AG09309 (cell line): ENCODE measurements at places on chromosomes 12 and 14.
A peak's percentile ranks its signal among the peaks of the same experiment; 100 is the strongest.

GRCh38 chr12:102093319-102093718 lies 26.6 kb downstream of the NUP37 start:
- DNase-seq, result no peak

DNA sequence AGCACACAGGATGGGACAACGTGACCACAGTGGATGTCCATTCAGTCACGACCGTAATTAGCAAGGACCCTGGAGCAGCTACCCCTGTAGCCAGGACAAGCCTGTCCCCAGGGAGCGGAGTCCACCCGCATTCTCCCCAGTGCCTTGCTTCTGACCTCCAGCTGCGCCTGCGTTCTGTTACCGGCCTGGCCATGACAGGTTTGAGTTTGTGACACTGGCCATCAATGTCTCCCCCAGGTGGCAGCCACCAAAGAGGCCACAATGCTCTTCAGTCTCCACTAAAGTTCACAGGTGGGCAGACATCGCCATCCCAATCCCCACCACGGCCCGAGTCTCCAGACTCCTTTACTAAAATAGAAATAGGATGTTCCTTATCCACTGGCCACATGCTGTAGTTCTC lies 96.7 kb downstream of the TMEM132D start:
- no peak for DNase-seq

DNA sequence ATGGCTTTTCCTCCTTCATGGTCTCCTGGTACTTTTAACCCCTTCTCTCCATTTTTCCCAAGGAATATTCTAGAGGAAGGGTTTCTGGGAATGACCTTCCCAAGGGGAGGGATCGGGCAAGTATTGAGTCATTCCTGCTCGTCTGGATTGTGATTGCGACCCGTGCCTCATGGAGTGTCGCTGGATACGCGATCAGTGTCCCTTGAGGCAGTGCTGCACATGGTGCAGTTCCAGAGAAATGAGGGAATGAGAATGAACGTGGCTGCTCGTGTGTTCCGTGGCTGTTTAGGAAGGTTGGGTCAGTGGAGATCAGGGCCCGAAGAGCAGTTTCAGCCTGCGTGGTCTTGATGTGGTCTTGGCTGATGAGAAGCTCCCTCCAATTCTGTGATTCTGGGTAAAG lies 234.4 kb downstream of the CACNA1C start:
- no peak for DNase-seq

- DNase-seq, result no peak
These were observed 51.2 kb upstream of the AMN start for GRCh38 chr14:102870994-102871831.

DNA sequence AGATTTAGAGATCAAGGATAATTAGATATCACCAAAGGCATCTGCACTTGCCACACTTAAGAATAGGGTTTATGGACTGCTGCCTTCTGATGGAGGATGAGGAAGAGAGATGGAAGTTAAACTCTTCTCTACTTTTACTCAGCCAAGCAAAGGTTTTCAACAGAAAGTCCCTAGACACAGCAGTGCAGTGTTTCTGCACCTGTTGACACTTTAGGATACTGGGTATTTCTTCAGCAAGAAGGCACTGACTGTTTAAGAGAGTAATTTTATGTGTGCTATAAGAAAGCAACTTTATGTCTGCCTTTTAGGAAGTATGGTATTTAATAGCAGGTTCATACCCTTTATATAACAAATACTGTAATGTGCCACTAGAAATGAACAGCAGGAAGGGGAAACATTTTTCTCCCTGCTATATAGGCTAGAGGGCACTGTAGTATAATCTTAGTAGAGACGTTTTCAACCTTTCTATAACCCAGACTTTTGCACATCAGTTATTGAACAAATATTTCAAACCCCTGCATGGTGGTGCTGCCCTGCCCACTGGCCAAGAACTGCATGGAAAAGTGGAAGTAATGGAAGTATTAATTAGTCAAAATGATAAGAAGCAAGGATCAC lies 225.0 kb upstream of the GRIP1 start:
- no peak for DNase-seq

DNA sequence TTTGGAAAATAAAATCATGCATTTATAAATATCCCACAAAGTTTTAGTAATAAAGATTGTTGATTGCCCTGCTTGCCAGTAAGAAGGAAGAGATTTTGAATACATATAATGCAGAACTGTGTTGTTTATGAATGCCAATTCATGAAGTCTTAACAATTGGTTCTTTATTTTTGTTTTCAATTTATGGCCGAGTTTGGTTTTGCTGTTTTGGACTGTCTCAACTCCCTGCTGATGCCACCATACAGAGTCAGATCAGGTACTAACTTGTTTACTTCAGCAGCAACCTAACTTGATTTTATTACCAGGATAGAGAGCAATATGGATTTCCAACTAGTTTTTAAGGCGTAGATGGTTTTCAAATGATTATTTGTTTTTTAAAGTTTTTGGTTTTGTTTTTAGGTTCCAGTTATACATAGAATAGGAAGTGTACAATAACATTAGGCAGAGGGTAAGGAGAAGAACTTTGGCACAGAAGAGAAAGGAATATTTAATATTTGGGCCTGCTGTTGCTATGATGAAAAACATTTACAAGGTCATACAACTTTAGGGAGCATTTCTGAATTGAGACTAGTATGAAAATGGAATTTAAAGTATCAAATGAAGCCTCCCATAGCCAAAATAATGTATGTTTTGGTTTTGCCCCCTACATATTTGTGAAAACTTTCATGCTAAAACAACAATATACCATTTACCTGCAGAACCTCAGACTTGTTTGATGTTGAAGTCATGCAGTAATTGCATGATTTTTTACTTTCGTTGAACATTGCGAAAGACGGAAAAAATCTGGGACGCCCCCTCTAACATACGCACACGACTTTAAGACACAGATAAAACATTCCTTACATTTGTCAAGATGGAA lies 904 bp upstream of the FAM177A1 start:
- no peak for DNase-seq

GRCh38 chr14:100092832-100093231 lies 27.6 kb downstream of the EVL start:
- DNase-seq, result no peak

- no peak for DNase-seq
These were observed 18.2 kb upstream of the POC1B start for GRCh38 chr12:89544022-89544421.

DNA sequence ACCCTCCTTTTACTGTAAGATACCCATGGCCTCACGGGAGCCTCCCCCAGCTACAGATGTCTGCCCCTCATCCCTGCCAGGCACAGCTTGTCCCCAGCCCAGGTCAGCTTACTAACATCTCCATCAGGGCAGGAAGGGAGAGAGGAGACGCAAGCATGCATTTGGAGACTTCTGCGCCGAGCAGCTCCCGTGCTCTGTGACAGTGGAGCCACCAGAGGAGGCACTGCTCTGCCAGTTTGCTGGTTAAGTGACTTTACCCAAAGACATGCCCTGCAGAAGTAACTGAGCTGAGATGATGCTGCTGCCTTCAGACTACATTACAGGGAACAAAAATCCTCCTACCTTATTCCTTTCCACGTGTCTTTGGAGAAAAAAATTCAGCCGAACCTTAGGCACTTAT lies 133.4 kb downstream of the ESRRB start:
- no peak for DNase-seq

DNA sequence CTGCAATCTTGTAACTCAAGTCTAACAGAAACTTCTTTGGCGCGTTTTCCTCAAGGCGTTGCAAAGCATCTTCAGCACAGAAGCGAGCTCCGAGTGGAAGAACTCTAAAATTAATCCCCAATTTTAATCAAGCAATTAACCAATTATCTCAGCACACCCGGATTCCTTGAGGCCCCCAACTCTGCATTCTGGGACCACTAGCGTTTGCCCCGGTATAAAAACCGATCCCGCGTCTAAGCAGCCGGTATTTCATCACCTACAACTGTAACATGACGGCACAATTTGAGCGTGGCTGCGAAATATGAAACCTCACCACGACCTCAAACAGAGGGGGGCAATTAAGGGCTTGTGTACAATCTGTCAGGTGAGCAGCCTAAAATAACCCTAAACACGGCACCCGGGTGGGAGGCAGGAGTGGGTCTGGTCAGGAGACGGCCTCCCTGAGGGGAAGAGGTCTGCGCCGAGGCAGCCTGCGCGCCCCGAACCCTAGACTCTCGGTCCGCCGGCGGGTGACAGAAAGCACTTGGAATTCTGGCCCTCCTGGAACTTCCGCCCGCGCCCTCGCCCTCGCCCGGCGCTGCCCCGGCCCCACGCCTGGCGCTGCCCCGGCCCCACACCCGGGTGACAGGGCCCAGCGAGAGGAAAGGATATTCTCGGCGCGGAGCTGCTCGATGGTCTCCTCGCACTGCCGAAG lies 594 bp downstream of the ZCCHC8 start:
- peak; percentile 16 for DNase-seq

GRCh38 chr12:73863546-73863945 lies 674.1 kb upstream of the ATXN7L3B start:
- no peak for DNase-seq

- peak; percentile 13 for DNase-seq
These were observed 368.6 kb upstream of the CCDC196 start for GRCh38 chr14:66117600-66117999.

GRCh38 chr12:3980504-3981272 lies 107.5 kb upstream of the PARP11 start:
- no peak for DNase-seq

DNA sequence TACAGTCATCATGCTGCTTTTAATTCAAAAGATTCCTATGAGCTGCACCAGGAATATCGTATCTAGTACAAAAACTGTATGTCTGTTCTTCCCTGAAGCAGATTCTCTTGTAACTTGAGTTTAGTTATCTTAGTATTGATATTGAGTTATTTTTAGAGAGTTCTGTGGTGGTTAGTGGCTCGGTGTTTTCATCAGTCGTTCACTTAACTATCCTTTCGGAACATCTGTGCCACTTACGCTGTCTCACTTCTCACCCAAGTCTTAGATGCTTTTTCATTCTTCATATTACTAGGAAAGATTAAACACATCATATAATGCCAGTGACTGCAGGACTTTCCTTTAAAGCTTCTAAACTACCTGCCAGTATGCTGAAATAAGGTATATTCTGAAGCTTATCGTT lies 251.0 kb downstream of the FBXL14 start:
- DNase-seq, result no peak

GRCh38 chr12:74365178-74365964 lies 172.3 kb upstream of the ATXN7L3B start:
- DNase-seq, result no peak

DNA sequence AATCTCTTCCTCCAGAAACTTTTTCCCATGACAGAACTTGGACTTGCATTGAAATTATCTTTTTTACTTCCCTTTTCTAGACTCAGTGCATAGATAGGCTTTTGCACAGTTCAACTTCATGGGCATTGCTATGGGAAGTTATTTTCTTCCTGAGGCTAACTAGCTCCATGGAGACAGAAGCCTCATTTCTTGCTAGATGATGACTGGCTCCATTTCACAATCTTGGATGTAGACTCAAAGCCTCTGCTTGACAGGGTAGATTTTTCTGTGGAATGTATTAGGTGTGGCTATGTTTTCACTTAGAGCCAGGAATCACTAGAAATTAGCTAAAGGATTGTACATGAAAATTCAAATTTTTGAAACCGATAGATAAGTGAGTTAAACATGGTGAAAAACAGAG lies 884.1 kb upstream of the MGAT4C start:
- no peak for DNase-seq

DNA sequence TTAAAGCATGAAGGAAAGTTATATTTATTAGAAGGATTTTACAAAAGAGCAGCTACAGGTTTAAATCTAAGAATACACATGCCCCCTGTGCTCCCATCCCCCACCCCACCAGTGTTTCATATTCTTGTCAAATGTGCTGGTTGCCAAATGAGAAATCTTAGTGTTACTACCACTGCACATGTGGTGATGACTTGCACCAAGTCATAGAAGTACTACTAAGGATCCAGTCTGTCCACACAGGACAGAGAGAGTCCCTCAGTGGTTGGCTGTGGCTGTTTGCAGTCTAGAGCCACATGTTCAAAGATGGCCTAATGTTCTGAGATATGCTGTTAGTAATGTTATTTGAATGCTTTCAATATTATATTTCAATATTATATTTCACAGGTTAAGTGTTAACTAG lies 268.8 kb downstream of the ADAMTS20 start:
- DNase-seq, result no peak

DNA sequence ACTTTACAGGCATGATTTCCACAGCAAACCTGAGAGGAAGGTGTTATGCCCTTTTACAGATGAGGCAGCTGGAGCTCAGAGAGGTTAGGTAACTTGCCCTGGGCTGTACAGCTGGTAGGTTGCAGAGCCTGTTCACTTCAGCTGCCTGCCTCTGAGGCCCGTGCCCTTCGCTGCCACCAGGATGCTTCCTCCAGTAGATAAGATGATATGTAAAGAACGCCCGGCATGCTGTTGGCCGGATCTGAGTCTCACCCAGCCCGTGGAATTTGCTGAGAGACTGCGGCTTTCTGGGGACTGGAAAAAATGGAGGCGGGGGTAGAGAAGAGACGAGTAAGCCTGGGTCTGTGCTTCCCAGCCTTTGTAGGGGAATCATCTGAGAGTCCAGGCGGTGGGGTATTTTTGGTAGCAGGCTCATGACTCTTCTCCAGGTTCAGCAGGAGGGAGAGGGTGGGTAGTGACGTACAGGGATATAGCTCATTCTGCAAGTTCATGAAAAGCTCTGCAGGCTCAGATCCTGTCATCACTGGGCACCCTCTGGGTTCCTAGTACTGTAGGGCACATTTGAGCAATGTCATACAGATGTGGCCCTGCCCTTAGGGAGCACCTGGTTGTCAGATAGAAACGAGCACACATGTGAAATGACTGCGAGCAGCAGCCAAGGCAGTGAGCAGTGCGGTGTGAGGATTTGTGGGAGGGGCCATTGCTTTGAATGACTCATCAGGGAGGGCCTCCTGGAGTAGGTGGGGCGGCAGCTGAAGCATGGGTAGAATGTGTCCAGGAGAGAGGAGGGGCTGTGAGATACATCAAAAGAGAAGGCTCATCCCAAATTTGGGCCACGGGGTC lies 159.4 kb downstream of the TSPAN9 start:
- no peak for DNase-seq

- no peak for DNase-seq
These were observed 78.1 kb upstream of the NOS1 start for GRCh38 chr12:117439531-117440001.
